T-helper 9 cell (primary cell): ENCODE measurements at places on chromosomes 3 and 15.

DNA sequence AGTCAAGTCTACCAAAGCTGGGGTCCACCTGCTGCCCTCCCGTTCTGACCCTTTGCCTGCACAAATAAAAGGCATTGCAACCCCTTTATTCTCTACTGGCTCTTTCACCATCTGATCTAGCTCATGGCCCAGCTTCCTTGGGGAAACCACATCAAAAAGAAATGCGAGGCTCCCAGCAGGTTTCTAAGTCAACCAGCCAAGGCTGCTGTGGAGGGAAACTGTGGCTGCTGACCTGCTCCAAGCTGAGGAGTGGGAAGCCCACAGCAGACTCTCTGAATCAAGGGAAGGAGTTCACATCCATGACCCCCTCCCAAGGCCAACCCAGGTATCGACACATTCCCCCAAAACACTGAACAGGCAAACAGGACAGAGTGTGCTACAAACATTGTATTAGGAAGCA is 25.2 kb upstream of the SLCO2A1 start:
- no peak for DNase-seq

DNA sequence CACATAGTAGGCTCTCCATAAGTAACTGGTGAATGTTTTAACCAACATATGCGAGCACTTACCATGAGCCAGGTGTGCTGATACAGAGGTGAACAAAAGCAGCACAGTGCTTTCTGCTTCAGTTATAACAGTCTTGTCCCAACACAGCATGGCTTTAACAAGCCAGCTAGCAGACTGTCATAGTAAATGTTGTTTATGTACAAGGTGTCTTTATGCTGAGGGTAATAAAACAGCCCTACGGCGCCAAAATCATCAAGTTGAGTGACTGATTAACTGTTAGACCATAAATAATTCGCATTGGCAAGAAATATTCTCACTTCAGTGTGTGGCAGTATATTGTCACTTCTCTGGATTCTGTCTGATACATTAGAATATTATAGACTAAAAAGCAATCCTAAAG is 646.0 kb upstream of the CFAP20DC start:
- DNase-seq, result no peak

- DNase-seq, result no peak
Observed at GRCh38 chr3:98733053-98733811, 29.9 kb upstream of the ST3GAL6 start.

- no peak for DNase-seq
Observed at GRCh38 chr15:63389902-63390670, 8.4 kb upstream of the CA12 start.

DNA sequence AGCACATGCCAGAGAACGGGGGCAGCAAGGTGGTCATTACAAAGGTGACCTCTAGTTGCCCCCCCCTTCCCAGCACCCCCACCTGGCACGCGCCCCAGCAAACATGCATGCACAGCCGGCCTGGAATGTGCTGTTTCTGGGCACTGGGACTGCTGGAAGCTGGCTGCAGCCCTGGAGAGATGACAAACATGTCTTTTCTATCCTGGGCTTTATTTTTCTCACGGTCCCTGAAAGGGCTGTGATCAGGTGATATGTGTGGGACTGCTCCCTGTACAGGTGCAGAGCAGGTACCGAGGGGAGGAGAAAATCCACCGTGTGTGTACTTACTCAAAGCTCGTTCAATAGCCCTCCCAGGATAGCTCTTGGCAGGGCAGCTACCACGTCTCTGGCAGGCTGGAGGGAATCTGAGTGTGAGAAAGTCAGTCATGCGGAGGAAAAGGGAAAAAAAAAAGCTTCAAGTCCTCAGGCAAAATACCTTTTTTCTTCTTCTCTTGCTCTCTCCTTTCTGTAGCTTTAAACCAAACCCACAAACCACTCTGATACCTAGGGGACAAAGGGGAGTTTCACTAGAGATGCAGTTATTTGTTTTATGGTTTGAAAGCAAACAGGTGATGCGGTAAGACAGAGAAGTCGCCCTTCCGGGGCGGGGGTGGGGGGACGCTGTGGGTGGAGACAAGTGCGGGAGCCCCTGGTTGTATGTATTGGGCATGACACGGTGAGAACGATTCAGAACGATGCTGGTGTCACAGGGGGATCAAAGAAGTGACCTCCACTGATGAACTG is 5.0 kb upstream of the HES1 start:
- no peak for DNase-seq

DNA sequence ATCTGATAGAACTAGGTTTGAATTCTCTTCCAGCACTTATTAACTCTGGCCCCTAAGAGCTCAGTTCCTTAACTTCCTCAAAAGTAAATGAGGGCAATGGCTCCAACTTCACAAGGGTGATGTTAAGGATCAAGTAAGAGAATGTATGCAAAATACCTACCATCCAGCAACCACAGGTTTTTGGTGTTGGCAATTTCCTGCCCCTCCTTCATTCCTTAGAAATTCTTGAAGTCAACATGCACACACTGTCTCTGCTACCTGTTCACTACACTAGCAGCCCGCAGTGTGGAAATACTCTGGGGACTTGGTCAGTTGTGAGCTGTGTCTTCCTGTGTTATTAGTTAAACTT is 5.0 kb downstream of the ZBED2 start:
- no peak for DNase-seq

DNA sequence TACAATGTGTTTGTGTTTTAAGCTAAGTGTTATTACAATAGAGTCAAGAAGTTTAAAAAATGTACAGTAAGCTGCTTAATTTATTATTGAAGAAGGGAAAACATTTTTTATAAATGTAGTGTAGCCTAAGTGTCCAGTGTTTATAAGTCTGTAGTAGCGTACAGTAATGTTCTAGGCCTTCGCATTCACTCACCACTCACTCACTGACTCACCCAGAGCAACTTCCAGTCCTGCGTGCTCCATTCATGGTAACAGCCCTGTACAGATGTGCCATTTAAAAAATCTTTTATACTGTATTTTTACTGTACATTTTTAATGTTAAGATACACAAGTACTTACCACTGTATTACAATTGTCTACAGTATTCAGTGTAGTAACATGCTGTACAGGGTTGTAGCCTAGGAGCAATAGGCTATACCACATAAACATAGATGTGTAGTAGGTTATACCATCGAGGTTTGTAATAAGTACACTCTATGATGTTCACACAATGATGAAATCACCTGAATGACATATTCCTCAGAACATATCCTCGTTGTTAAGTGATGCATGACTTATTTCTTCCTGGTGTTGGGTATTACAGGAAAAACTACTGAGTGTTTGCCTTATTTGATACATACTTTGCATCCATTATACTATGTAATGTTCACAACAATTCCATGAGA is 156.6 kb upstream of the NUDT16 start:
- no peak for DNase-seq

DNA sequence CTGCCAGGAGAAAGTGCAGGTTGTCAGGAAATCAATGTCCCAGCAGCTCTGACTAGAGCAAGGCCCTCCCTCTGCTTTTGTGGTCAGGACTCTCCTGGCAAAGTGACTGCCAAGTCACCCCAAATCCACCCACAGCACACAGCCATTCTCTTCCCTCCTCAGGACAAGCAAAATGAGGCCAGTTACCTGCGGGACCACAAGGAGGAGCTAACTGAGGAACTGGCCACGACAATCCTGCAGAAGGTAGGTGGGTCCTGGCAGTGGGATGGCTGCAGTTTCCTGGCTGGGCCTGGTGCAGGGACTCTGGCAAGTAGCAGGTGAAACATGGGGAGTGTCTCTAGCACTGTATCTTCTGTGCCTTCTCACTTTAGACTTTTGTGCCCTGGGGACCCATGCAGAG is 142.5 kb upstream of the EIF1B start:
- DNase-seq, result no peak
